CD4-positive, alpha-beta T cell treated with Interleukin-12 subunit alpha and Interleukin-12 subunit beta, for 1 hour (primary cell): ENCODE measurements at places on chromosomes 11 and 22.

- DNase-seq: no peak
These were observed 401.0 kb upstream of the SYN3 start for GRCh38 chr22:33459137-33459536.

GRCh38 chr11:33263549-33263948 lies 6.4 kb downstream of the HIPK3 start:
- DNase-seq: no peak

DNA sequence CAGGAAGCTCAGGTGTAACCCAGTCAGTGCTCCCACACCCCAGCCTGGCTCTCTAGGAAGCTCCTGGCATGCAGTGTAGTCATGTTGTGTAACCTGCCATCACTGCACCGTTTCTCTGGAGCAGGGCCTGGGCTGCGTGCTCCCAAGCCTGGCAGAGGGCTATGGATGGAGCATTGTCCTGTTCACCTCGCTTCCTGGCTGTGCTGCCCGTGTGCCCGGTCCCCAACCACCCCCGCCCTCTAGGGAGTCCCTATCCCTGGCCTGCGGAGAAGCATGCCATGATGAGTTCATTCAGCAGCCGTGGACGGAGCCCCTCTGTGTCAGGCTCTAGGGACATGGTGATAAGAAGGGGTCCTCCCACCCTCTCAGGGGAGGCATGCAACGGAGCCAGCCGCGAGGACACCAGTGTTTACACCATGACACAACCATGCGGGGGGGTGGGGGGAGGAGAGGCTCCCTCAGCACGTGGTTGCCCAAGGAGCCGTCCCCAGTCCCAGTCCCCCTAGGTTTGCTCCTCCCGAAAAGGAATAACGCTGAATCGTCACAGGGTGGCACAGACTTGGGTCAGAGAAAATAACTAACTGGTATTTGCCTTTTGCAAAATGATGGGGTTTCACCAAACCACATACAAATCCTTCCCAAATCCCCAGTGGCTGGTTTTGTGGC lies 73.1 kb downstream of the FBLN1 start:
- DNase-seq: no peak

DNA sequence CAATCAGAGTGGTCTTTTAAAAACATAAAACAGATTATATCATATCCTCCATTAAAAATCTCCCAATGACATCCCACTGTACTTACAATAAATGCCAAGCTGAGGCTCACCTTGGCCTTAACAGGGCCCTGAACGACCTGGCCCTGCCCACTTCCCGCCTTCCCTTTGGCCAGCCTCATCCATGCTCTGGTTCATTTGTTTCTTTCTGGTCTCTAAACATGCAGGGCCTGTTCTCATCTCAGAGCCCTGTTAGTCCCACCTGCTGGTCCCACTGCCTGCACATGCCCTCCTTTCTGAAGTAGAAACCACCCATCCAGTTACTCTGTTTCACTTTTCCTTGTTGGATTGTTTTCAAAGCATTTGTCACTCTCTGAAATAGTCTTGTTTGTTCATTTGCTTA lies 227.4 kb downstream of the INSC start:
- DNase-seq: no peak

DNA sequence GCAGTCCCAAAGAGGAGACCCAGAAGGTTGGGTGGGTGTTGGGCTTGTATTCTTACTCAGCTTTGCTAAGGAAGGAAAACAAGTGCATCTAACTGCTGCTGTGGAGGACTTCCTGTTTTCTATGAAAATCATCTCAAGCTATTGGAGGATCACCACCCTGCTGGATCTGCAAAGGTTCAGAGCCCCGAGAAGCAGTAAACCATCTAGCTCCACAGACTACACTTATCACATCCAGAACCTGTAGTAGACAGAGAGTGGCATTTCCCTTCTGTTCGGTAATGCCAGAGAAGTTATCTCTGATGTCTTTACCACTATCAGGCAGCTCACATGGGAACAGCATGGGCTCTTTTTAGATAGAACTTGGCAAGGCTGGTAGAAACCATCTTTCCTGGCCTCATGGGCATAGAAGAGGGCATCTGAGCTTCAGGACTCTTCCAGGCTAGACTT lies 21.7 kb downstream of the KCNJ1 start:
- DNase-seq: peak; percentile 19

GRCh38 chr11:17821648-17822400 lies 87.2 kb downstream of the KCNC1 start:
- DNase-seq: no peak

DNA sequence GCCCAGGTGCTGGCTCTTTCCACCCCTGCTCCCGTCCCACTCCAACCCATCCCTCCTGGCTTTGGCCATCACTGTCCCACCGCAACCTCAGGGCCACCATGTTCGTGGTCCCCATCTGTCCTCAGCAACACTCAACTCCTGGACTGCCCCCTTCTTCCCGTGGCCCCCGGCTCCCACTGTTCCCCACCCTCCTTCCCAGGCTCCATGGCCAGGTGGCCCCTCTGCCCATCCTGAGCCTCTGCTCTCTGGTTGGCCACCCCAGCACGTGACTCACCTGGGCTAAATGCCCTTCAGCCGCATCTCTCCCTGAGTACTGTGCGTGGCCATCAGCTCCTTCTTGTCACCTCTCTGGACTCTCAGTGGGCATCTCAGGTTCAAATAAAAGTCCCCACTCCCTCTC lies 41.6 kb upstream of the PHF21B start:
- no peak for DNase-seq

DNA sequence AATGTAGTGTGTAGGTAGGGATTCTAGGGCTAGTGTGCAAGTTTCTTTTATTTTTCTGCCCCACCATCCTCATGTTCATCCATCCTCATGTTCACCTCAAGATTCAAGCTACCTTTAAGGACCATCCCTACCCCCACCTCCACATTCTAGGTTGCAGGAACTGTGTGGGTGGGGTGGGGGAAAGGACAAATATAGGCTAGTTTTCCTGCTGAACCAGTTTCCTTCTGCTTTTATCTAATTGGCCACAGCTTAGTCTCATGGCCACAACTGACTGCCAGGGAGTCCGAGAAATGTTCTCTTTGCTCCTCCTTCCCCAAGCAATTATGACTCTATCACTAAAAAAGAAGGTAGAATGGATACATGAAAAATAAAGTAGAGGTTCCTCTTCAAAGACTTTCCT lies 179.0 kb upstream of the LARGE1 start:
- no peak for DNase-seq
